ENCODE measurements at places on chromosomes 4 and X.

DNA sequence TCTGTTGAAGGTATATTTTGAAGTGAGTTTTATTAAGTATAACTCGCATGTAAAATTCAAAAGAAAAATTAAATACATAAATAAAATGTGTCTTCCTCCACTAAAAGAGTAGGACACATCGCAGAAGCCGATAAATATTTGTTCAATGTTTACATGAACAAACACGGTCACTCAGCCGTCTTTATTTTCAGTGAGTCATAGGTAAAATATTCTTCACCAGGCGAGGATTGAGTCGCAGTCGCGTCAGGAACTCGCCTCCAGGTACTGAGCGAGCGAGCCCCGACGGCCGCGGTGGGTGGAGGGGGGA, 271 bp upstream of the FUNDC2 start:
- no peak for DNase-seq

DNA sequence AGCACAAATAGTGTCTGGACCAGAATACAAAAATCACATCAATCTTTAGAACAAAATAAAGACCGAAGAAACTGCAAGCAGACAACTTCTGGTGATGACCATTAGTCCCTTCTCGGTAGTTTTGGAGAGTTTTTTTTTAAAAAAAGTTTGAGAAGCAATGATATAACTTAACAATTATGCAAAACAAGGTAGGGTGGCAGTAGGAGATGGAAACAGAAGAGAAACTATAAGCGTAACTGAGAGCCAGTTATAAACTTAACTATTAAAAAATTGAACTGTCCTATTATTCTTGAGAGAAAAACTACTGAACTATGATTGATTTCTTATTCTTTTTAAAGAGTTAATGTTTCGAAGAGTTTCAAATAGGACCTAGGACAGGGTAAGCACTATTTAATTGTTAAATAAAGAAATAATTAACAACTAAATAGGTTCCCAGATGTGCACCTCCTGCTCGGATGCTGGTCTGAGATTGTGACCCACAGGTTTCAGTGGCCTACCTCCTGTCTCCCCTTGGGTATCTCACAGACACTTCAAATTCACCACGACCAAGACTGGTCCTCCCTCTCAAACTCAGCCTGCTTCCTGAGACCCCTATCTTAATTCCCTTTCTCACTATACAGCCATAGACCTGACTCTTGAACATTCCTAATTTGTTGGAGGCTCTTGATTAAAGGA, 81.3 kb downstream of the LEF1 start:
- DNase-seq: no peak

DNA sequence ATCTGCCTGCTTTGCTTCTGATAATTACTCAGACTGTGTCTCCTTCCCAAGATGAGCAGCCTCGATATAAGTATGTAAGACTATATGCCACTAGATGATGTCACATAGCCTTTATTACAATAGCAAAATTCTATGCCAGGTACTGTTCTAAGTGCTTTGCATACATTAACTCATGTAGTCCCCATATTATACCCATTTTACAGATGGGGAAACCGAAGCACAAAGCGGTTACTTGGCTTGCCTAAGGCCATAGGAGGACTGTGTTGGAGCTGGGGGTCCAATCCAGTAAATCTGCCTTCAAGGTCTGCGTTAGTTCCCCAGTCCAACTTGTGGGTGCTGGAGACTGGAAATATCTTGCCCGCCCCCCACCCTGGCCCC, 826 bp upstream of the SCML1 start:
- DNase-seq: no peak

DNA sequence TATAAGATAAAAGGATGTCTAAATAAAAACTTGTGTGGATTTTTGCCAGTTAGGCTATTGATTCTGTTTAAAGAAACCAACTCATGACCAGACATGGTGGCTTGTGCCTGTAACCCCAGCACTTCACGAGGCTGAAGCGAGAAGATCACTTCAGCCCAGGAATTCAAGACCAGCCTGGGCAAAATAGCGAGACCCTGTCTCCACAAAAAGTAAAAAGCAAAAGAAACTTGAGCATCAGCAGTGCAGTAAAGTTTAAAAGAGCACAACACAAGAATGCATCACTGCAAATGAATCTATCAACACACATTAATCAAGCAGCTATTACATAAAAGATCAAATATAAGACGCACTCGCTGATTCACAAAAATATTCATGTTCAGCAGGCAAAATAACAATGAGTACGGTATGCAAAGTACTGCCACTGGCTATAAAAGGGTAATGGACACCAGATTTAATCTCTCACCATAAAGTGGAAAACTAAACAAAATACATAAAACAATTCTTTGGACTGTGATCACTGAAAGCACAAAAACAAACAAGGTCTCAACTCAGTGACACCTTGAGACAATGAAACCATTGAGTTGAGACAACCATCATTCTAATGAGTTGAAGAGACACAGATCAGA, 41.3 kb downstream of the LRBA start:
- no peak for DNase-seq

- no peak for DNase-seq
Observed at GRCh38 chr4:3396600-3396999, 45.2 kb upstream of the HGFAC start.

GRCh38 chrX:77918568-77918967, 8.1 kb downstream of the ATP7A start:
- no peak for DNase-seq

- DNase-seq: no peak
Observed at GRCh38 chrX:8728932-8729535, 2.9 kb downstream of the ANOS1 start.

GRCh38 chr4:82282875-82283274, 90.9 kb downstream of the HNRNPD start:
- no peak for DNase-seq

DNA sequence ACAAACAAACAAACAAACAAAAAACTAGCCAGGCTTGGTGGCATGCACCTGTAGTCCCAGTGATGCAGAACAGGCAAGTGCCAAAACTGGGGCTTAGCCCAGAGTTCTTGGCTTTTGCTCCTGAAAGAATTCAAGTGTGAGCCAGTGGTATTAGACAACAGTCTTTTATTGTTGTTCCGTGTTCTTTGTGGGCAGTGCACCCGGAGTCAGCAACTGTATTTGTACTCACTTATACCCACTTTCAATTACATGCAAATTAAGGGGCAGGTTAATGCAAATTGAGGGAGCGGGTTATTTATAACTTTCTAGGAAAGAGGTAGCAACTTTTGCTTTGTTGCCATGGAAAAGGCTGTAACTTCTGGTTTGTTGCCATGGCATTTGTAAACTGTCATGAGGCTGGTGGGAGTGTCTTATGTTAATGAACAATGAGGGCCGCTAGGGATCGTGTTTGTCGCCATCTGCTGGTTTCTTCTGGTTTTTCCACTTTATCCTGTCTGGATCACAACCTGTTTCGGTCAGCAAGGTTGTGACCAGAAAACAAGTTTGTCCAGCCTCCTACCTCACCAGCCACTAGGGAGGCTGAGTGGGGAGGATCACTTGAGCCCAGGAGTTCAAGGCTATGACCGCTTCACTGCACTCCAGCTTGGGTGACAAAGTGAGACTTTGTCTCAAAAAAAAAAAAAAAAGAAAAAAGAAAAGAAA, 88.8 kb upstream of the ESX1 start:
- DNase-seq: peak; percentile 85

- no peak for DNase-seq
Observed at GRCh38 chrX:19724409-19724808, 163.0 kb downstream of the SH3KBP1 start.

GRCh38 chr4:165308606-165309005, 18.9 kb upstream of the MSMO1 start:
- no peak for DNase-seq

DNA sequence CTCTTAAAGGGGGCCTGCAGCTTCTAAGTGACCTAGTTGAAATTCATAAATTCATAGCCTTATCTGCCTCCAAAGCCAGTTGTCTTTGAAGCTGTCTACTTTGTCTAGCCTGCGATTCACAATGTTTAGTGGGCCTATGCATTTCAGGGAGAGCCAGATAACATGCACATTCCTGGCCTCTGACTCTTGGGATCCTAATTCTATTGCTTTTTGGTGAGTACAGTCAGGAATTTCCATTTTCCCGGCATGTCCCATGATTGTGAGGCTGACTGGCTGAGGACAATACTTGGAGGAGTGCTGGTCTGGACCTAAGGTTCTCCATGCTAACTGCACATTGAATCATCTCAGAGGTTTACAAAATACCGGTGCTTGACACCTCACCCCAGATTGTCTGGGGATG, 155.0 kb downstream of the MSL3 start:
- no peak for DNase-seq

GRCh38 chr4:164192844-164193243, 561.1 kb upstream of the SMIM31 start:
- no peak for DNase-seq

- DNase-seq: no peak
Observed at GRCh38 chr4:17785858-17786257, 4.4 kb upstream of the FAM184B start.

DNA sequence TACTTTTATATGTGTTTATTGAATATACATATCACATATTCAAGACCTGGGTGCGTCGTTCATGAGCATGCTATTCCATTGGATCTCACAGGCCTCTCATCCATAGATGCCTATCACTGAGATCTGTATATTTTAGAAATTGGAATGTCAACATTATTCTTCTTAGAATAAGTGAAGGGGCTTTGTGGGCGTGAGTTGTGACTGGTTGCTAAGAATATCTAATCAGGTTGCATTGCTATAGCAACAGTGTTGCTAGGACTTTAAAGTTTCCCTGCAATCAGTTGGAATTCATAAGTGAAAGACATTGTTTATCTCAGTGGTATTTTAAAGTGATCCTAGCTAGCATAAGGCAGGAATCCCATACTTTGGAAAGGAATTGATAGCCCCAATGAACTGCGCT, 36.7 kb upstream of the ANK2 start:
- no peak for DNase-seq

- no peak for DNase-seq
Observed at GRCh38 chr4:14863418-14864364, 138.6 kb upstream of the CPEB2 start.

Measured in endodermal cell (in vitro differentiated cells).